Activated T-helper 1 cell treated with anti-CD3 and anti-CD28 coated beads, Interleukin-12 subunit alpha, Interleukin-12 subunit beta, Interleukin-2, Interleukin-4 antibody, amounts not matched to agents 30 ng/mL and 10 ng/mL and 1 ng/mL, durations not matched to agents 14 hours and 24 hours and 36 hours (primary cell): ENCODE measurements at places on chromosomes 1 and 21.

- no peaks in the 10 kb centered on the region for H3K4me1 ChIP-seq
- no peaks in the 10 kb centered on the region for H3K27me3 ChIP-seq
- H3K4me3 ChIP-seq: no peak overlapping the region
- DNase-seq: no peak
- H3K27ac ChIP-seq: no peak overlapping the region
Measured at GRCh38 chr1:4090976-4091660, 191.0 kb upstream of the C1orf174 start.

DNA sequence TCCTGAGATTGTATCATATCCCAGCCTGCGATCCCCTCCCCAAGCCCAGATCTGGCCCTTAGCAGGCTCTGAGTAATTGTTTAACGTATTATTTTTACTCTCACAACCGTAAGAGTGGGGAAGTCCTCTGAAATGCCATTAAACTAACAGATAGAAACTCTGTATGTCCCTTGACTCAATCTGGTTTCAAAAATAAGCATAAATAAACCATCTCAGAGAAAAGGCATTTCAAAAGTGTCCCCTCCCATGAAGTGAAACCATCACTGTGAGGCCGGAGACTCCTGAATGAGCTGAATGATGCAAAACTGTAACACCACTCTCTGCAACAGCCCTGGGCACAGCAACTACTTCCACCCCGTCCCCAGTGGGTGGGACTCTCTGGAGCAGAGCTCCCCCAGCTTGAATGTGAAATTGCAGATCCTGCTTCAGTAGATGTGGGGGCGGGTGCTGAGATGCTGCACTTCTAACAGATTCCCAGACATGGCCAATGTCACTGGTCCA lies 104.1 kb downstream of the SYF2 start:
- no peak overlapping the region for H3K27ac ChIP-seq
- DNase-seq: no peak
- H3K36me3 ChIP-seq: no peaks in the 10 kb centered on the region
- no peak overlapping the region for H3K4me3 ChIP-seq

GRCh38 chr1:167146903-167147539 lies 53.1 kb downstream of the STYXL2 start:
- DNase-seq: no peak
- H3K36me3 ChIP-seq: no peaks in the 10 kb centered on the region
- peaks cover 17% of the 10 kb centered on the region for H3K27me3 ChIP-seq
- H3K4me3 ChIP-seq: no peak overlapping the region
- no peaks in the 10 kb centered on the region for H3K4me1 ChIP-seq

- H3K4me1 ChIP-seq: no peaks in the 10 kb centered on the region
- no peak for DNase-seq
- no peaks in the 10 kb centered on the region for H3K27me3 ChIP-seq
- H3K27ac ChIP-seq: no peak overlapping the region
- H3K36me3 ChIP-seq: no peaks in the 10 kb centered on the region
Measured at GRCh38 chr1:5571438-5571837, 420.8 kb downstream of the NPHP4 start.

GRCh38 chr21:36229181-36229580 lies 72.6 kb downstream of the DOP1B start:
- H3K36me3 ChIP-seq: peaks cover 5% of the 10 kb centered on the region
- no peak overlapping the region for H3K27ac ChIP-seq
- no peak for DNase-seq
- no peak overlapping the region for H3K4me3 ChIP-seq
- H3K27me3 ChIP-seq: no peaks in the 10 kb centered on the region
